Kasumi-1 (cell line): ENCODE measurements at places on chromosomes 5 and 9.
A peak's percentile ranks its signal among the peaks of the same experiment; 100 is the strongest.

DNA sequence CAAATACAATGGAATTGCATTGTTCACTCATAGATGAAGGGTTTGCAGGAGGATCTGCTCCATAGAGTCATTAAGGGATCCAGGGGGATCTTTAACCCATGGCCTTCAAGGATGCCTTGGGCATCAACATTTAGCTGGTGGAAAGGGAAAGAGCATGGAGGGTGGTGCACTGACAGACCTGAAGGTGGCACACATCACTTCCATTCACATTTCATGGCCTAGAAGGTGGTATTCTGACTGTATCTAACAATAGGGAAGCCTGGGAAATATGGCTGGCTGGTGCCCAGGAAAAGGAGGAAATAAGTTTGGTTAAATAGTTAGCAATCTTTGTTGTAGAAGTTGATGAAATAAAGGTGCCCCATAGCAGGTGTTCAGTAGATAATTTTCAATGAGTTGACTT lies 230.2 kb downstream of the CD180 start:
- no peak for DNase-seq

DNA sequence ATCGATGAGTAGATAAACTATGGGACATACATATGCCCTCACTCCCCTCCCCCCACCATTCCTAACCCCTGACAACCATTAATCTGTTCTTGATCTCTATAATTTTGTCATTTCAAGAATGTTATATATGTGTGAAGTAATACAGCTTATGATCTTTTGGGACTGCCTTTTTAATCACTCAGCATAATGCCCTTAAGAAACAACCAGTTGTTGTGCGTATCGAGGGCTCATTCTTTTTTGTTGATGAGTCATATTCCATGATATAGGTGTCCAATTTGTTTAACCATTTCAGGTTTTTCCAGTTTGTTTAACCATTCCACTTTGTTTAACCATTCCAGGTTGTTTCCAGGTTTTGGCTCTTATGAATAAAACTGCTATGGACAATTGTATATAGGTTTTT lies 75.6 kb downstream of the ARHGEF28 start:
- no peak for DNase-seq

DNA sequence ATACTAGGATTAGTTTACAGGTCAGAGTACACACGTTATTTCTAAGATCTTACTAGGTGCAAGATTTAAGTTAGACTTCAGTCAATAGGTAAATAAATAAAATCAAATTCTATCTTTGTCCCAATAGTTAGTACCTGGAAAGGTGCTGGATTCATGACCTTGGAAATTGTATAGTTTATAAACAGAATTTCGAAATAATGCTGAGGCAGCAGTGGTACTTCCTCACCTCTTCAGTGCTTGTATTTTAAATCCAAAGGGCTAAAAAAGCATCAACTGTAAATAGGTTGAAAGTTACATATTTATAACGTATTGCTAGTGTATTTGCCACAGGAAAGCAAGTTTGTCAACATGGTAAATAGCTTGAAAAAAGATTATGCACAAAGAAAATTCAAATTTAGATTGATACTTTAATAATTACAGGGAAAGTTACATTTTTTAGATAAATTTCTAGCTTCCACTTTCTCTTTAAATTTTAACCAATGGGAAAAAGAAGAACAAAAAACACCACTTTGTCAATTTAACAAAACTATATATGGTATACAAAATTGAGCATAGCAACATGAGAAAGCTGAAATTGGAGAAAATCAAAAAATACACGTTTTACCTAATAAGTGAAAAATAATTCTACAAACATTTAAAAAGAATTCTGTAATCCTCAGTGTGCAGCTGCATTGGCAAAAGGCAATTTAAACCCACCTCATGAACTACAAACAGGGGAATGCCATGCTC lies 46.5 kb downstream of the NR3C1 start:
- DNase-seq, result no peak

DNA sequence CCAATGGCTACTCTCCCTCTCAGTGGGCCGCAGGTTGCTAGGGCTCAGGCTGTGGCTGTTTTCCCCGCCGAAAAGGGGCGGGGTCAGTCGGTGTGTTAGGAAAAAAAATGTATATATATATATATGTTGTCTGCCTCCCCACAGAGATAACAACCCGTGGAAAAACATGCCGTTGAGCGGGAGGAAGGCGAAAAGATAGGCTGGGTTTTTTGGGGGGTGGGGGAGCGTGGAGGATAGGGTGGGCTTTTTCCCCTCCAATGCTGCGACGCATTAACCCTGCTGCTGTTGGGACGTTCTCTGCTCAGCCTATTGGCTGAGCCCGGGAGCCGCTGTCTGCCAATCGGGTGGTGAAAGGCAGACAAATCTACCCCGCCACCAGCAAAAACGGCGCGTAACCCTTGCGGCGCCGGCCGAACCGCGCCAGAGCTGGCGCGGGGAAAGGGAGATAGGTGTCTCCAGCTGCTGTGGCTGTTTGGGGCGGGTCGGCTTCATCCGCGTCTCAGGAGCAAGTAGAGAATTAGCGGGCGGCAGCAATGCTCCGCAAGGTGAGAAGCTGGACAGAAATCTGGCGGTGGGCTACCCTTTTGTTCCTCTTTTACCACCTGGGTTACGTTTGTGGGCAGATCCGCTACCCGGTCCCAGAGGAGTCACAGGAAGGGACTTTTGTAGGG lies at the start of gene PCDHGC4:
Gene PCDHGC4, plus strand, starts transcription at position 390 of the 671 bp plus-strand sequence. Its CDS starts 144 bp downstream, at position 534.
- no peak for DNase-seq

GRCh38 chr9:136385015-136385414 lies 11.5 kb upstream of the CARD9 start:
- no peak for DNase-seq

- no peak for DNase-seq
Measured at GRCh38 chr5:123949807-123950340, 437.9 kb downstream of the CSNK1G3 start.

- DNase-seq, result peak; percentile 7
Measured at GRCh38 chr9:19231126-19231903, 822 bp downstream of the DENND4C start.

DNA sequence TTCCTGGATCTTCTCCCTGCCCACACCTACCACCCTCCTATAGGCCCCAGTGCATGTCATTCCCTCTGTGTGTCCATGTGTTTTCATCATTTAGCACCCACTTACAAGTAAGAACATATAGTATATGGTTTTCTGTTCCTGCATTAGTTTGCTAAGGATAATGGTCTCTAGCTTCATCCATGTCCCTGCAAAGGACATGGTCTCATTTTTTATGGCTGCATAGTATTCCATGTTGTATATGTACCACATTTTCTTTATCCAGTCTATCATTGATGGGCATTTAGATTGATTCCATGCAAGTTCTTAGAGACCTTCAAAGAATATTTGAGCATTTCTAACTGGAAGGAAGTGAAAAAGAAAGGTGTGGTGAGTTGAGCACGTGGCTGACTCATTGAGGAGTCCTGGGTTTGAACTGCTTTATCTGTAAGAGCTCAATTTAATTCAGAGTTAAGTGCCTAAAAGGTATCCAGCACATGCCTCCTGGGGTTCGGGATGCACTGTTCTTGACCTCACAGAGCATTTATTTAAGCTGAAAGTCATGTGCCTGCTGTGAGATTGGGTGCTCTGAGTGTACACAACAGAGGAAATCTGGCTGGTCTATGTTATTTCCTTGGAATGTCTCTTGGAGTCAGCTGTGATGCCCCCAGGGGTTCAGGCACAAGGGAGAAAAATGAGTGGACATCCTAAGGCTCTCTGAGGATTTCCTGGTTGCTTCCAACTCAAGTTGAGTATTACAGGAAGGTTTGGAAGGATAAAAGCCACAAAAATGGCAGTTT lies 56.4 kb downstream of the SH3GL2 start:
- no peak for DNase-seq

GRCh38 chr9:72872718-72873117 lies 80.1 kb downstream of the ALDH1A1 start:
- DNase-seq, result no peak

- peak; percentile 67 for DNase-seq
Measured at GRCh38 chr9:137227054-137227852, at the start of gene RNF224. RNF224 (plus strand) TSS chr9:137227502; CDS start chr9:137228336, 834 bp downstream.

GRCh38 chr9:133837627-133838597 lies 99.8 kb upstream of the SARDH start:
- no peak for DNase-seq

- no peak for DNase-seq
Measured at GRCh38 chr5:111122398-111122797, 30.2 kb downstream of the WDR36 start.

DNA sequence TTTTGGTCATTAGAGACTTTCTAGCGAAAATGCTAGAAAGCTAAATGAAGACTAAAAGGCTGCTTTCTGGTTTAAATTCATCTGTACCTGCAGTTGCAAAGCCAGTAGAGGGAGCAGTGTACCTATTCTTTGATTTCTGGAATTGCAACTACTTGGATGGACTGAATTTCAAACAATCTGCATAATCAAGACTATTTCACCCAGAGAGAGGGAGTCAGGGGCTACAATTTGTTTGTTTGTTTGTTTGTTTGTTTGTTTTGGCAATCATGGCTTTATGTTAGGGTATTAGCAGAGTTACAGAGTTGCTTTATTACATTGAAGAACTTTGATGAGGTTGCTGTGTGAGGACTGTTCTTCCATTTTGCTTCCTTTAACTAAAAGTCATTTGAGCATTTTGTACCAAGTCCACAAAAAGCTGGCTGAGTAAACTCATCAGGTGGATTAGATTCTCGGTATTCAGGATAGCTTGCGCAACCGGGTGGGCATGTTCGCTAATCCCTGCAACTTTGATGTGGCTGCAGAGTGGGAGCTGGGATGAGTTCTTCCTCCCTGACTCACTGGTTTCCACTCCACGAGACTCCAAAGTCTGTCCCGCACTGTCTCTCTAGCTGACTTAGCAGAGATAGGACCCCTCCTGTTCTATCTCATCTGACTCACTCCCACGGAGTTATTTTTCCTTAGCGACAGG lies 80.0 kb upstream of the TUT7 start:
- DNase-seq, result peak; percentile 83

DNA sequence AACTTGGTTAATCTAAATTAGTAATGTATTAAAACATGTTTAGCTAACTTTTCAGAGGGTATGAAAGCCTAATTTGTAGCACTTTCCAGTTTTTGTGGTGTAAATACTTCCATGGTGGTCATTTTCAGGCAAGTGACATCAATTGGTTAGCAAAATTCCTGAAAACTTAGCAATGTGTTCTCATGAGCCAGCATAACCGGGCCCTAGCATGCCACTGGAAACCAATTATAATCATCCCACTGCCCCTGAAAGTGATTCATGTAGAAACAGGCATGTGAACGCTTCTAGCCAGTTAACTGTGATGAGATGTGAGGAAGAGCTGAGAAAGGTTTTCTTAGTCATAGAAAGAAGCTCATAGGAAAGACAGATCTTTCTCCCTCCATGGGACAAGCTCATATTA lies 417.2 kb downstream of the TLR4 start:
- DNase-seq, result no peak
